ENCODE measurements at places on chromosomes 2 and 18. TPM values are rescaled to one million over a fixed set of nuclear protein-coding genes. Genes with fewer than 3 reads are reported as not detected.

The ANKRD30BL gene
- total RNA-seq, result not detected

The DYNAP gene
- total RNA-seq, result not detected

The LYPD1 gene
- total RNA-seq, result not detected

The SERPINB11 gene
- total RNA-seq, result not detected

The STK16 gene
- total RNA-seq, result 39.6 TPM

The ANKRD62 gene
- not detected for total RNA-seq

The IL1RL2 gene
- total RNA-seq, result not detected

The FAM110C gene
- under 0.01 TPM for total RNA-seq

The CDKL4 gene
- under 0.01 TPM for total RNA-seq

The SLC5A7 gene
- not detected for total RNA-seq

The MORN2 gene
- total RNA-seq, result 2.2 TPM

The MARCO gene
- under 0.01 TPM for total RNA-seq

The SCN2A gene
- total RNA-seq, result under 0.01 TPM

The CHRND gene
- total RNA-seq, result not detected

The RAB11FIP5 gene
- 4.3 TPM for total RNA-seq

The UGT1A3 gene
- not detected for total RNA-seq

The STPG4 gene
- total RNA-seq, result not detected

The FAM237A gene
- not detected for total RNA-seq

The ACTG2 gene
- not detected for total RNA-seq

The RBKS gene
- total RNA-seq, result 7.0 TPM

The LIMS3 gene
- 0.27 TPM for total RNA-seq

The TEX44 gene
- total RNA-seq, result not detected

The TBR1 gene
- under 0.01 TPM for total RNA-seq

The EFHD1 gene
- total RNA-seq, result not detected
